ENCODE measurements at places on chromosomes 16 and 17. TPM values are rescaled to one million over a fixed set of nuclear protein-coding genes. Genes with fewer than 3 reads are reported as not detected.
A peak's percentile ranks its signal among the peaks of the same experiment; 100 is the strongest.

GRCh38 chr16:10647721-10648296 lies 46.9 kb downstream of the TEKT5 start:
- peak; percentile 5 for DNase-seq

DNA sequence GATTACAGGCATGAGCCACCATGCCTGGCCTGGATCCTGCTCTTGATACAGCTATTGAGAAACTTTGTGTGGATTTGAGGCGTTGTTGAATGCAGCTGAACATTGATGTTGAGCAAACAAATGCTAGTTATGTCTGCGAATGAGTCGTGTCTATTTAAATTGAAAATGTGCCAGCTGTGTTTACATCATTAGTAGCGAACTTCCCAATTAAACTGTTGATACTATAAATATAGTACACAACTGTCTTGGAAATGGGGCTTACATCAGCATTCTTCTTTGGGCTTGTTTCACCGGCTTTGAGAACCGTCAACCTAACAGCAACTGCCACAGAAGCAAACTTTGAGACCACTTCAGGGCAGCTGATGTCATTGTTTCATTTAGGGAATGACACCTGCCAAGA lies 251.9 kb downstream of the RBFOX1 start:
- no peak for DNase-seq

- DNase-seq = no peak
Observed at GRCh38 chr16:9976601-9977000, 205.6 kb downstream of the GRIN2A start.

The GAN gene
- 18.0 TPM for total RNA-seq

The HS3ST3A1 gene
- 7.6 TPM for total RNA-seq

Data from astrocyte (in vitro differentiated cells and primary cell).